ENCODE measurements at places on chromosomes 3 and 15. TPM values are rescaled to one million over a fixed set of nuclear protein-coding genes. Genes with fewer than 3 reads are reported as not detected.

- peak; percentile 36 for DNase-seq
Observed at GRCh38 chr3:32384938-32385337, 6.7 kb upstream of the CMTM7 start.

DNA sequence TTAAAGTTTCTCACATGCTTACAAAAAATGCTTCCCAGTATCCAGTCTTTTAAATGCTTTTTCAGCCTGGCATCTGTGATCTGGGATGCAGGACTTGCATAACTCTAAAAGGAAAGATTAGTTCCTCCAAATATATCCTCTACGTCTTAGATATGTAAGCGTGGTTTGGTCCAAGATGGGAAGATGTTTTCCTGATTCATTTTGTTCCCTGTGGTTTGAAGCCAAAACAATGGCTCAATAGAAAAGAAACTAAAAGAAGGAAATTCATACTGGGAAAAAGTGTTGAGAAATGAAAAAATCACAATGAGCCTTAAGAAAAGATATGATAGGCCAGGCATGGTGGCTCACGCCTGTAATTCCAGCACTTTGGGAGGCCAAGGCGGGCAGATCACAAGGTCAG, 1002.8 kb downstream of the NAALADL2 start:
- no peak for DNase-seq

DNA sequence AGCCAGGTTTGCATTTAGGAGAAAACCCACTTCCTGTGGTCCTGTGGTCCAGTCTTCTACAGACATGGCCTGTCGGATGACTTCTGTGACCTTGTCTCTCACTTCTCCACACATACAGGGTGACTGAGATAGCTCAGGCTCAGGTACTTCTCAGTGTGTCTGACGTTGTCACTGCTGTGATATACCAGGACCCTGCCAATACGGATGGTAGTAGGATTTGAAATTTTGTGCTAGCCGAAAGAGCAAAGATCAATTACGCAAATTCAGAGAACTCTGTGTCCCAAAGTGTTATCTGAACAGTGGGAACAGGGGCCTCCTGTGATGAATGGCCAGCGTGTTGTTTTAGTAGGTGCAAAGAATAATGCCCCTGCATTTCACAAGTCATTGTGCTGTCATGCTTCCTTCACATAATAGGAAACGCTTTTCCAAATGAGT, 128.9 kb downstream of the MCTP2 start:
- no peak for DNase-seq

ZNF501 gene
- 1.8 TPM for total RNA-seq

DNA sequence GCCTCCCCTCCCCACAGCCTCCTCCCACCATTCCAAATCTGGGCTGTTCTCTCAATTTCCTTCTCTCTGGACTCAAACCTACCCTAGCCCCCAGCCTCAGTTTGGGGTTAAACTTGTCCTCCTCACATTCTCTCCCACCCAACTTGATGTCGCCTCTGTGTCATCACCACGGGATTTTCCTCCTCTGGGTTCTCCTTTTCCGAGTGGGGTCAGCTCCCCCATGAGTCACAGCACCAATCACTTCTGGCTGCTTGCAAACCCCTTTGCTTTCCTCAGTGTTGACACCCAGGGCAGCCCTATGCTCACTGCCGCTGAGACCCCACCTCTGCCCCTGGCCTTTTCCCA, 451 bp downstream of the CCR5AS start:
- DNase-seq, result no peak

GRCh38 chr15:52698514-52698913, 19.3 kb upstream of the ATOSA start:
- no peak for DNase-seq

ADCY5 gene
- 0.63 TPM for total RNA-seq

- no peak for DNase-seq
Observed at GRCh38 chr3:94115482-94115881, 52.6 kb downstream of the NSUN3 start.

DNA sequence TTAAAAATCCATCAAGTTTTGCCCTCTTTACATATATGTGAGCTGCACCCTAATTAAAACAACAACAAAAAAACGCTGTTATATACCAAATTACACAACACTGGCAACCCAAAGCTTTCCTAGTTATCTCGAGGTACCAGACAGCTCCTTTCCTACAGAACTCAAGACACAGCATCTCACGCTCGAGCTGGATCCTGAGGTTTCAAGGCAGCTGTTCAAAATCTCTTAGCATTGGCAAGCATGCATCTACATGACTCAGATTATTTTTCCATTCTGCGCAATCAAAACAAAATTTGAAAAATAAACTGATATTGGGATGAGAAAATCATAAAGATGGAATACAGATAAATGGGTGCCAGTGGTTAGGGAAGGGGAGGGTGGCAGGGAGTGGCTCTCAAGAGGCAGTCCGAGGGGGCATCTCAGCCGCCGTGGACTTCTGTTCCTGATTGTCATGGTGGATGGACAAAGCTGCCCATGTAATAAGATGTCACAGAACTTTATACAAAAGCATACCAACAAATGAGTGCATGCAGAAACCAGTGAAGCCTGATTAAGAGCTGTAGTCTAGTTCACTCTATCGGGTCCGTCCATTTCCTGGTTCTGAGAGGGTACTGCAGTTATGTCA, 91.5 kb downstream of the ADAMTS17 start:
- DNase-seq, result no peak

- DNase-seq, result peak; percentile 28
Observed at GRCh38 chr15:58258501-58259292, 120.5 kb downstream of the AQP9 start.

DNA sequence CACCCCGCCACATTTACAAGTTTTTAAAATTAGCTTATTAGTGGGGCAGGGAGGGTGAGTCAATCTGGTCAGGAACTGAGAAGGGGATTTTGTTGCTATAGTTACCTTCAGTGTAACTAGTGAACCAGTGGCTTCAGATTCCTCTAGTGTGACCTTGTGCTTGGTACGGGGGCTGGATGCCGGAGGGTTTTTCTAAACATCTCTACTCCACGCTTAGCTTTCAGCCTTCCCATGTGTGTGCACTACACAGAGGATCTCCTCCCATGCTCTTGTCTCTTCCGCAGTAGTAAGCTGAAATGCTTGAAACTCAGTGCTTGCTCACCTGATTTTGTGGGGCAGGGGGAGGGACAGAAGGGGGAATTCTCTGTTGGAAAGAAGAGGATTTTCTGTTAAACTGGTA, 67.9 kb upstream of the AKAP13 start:
- no peak for DNase-seq

- no peak for DNase-seq
Observed at GRCh38 chr3:15556512-15556911, 35.0 kb upstream of the COLQ start.

DNA sequence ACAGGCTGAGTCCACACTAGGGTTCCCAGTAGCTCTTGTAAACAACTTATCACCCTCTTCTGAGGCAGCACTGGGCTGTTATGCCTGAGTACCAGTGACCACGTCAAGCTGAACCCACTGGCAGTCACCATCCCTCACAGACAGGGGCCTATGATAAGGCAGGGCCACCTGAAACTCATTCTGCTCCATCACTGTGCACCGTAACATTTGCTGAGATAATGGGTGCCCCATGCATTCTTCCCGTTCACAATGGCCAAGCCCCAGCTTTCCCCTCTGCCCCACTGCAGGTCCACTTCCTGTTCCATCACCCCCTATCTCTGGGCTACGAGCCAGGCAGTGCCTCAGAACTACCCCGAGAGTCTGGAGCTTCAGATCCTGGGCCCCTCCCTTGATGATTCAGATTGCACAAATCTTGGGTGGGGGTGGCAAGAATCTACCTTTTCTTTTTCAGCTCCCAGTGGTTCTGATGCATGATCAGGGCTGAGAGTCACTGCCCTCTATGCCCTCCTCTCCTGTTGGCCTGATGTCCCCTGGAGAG, 158.0 kb downstream of the RAB11A start:
- DNase-seq, result no peak

GRCh38 chr3:127254730-127255129, 33.1 kb downstream of the PRR20G start:
- no peak for DNase-seq

SLC6A20 gene
- not detected for total RNA-seq

DNA sequence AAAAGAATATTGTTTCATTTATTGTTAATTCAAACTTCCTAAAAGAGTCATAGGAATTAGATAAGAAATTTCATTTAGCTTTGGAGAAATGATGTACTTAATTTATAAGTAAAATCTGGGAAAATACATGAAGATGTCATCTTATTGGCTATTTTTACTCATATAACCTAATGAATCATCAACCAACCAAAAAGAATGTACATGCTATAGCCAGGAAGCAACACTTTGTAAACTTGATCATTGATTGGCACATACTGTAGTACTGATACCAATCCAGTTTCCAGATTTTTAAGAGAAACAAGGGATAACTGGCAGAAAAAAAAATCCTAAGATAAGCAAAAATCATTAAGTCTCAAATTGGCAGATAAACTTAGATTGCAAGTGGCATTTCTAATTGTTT, 207.9 kb upstream of the CDIN1 start:
- no peak for DNase-seq

DNA sequence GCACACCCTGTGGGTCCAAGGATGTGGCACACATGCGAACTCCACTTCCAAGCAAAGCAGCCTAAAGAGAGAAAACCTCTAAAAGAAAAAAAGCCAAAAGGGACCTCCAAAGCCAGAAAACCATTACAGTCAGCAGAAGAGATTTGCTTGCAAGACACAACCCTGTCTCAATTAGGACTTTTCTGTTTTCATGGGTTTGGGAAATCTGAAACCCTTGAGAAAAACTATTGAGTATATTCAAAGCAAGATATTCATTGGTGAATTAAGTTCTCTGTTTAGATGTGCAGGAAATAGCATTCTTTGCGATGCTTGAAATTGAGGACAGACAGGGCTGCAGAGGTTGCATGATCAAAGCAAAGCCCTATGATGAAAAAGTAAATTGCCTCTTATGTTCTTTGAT, 10.2 kb upstream of the LDHAL6B start:
- no peak for DNase-seq

DNA sequence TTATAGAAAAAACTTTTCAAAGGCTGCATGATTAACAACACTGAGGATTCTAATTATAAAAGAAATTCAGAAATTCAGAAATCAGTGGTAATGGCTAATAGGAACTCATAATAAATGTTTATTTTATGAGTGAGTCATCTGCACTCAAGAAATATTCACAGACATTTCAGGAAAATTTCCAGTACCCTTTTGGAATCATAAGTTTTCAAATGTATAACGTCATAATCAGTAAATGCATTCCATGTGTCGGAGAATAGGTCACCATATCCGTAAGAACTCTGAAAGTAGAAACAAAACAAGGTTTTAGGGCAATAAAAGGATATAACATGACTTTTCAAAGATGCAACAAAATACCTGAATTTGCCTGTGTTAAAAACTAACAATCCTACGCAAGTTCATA, 24.7 kb downstream of the EOGT start:
- DNase-seq, result no peak

GRCh38 chr3:50572801-50573371, 3.6 kb downstream of the HEMK1 start:
- DNase-seq, result no peak

FGD5 gene
- total RNA-seq, result not detected

GRCh38 chr3:162938083-162938482, 1441.5 kb downstream of the OTOL1 start:
- DNase-seq, result peak; percentile 9

- DNase-seq, result no peak
Observed at GRCh38 chr3:38267662-38268061, 2.0 kb downstream of the SLC22A13 start.

- DNase-seq, result no peak
Observed at GRCh38 chr15:42955518-42955917, 34.9 kb upstream of the TTBK2 start.

DNA sequence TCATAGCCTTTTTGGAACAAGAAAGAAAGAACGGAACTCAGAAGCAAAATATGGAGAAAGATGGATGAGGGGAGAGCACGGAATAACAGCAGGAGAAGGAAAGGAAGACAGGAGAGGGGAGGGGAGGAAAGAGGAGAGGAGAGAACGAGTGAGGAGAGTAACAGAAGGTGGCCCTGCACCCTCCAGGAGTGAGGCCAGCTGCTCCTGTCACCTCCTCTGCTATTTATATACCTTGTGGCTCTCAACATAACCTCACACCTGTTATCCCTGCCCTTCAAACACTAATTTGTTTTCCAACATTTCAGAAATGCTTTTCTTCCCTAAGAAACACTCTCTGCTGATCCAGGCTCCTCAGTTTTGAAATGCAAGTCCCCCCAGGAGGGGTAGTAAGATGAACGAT, 53.4 kb upstream of the ATP2B2 start:
- no peak for DNase-seq

DNA sequence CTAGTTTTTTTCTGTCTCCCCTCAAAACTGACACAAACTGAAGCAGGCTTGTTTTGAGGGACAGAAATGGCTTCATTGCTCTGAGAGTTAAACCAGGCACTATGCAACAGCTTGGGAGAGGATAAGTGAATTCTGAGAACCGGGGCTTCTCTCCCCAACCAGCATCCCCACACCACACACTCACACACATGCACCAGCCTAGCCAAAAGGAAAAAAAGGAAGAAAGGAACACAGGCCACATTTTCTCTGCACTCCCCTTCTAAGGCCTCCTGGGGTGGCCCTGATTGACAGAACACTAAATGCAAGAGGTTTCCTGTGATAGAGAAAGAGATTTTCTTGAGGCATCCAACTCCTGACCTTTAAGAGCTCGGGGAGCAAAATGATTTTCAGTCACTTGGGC, 177.5 kb downstream of the TLE3 start:
- DNase-seq, result no peak

DNA sequence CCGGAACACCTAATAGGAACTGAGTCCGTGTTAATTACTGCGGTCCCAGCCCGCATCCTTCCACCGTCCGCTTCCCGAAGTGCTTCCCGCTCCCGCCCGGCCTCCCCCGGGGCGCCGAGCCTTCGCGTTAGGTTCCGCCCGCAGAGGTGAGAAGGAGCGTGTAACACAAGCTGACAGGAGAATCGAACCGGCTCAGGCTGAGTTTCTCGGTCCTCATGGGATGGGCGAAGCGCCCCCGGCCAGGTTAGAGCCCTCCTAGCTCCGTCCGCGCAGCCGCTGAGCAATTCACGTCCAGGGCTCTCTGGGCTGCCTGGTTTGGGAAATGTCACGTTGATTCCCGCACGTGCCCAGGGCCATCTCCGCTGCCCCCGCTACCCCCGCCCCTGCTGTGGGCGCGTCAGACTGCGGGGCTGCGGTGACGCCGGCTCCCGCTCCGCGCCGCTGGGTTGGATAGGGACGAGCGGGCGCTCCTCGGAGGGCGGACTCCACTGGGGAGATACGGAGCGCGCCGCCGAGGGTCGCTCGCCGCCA, 954 bp downstream of the CLDN11 start:
- DNase-seq, result no peak

IQCF5 gene
- total RNA-seq, result not detected

GRCh38 chr3:37770336-37770735, 91.3 kb upstream of the CTDSPL start:
- no peak for DNase-seq

DNA sequence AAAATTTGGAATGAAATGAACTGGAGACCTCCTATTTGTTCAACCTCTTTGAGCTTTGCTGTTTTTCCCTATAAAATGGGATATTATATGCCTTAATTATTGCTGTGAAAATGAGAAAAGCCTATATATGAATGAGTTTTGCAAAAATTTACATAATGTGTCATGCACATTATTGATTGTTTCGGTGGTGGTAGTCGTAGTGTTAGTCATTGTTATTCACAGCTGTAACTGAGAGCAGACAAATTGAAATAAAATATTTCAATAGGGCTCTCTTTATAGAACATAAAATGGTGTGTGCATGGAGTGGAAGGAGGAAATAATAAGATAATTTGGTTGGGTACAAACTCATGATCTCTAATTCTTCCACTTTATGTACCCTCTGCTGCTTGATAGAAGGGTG, 153.7 kb upstream of the GADL1 start:
- DNase-seq, result no peak

SLC9C1 gene
- total RNA-seq, result not detected

CFAP92 gene
- total RNA-seq, result not detected

GABRA5 gene
- total RNA-seq, result 0.61 TPM

- no peak for DNase-seq
Observed at GRCh38 chr3:89867286-89867685, 759.9 kb downstream of the EPHA3 start.

All from SJCRH30 (cell line).